ENCODE measurements at places on chromosomes 13 and 19.

- no peak for DNase-seq
Observed at GRCh38 chr13:113732176-113732960, 26.7 kb upstream of the TMEM255B start.

- no peak for DNase-seq
Observed at GRCh38 chr13:43240278-43240677, 216.9 kb downstream of the DNAJC15 start.

DNA sequence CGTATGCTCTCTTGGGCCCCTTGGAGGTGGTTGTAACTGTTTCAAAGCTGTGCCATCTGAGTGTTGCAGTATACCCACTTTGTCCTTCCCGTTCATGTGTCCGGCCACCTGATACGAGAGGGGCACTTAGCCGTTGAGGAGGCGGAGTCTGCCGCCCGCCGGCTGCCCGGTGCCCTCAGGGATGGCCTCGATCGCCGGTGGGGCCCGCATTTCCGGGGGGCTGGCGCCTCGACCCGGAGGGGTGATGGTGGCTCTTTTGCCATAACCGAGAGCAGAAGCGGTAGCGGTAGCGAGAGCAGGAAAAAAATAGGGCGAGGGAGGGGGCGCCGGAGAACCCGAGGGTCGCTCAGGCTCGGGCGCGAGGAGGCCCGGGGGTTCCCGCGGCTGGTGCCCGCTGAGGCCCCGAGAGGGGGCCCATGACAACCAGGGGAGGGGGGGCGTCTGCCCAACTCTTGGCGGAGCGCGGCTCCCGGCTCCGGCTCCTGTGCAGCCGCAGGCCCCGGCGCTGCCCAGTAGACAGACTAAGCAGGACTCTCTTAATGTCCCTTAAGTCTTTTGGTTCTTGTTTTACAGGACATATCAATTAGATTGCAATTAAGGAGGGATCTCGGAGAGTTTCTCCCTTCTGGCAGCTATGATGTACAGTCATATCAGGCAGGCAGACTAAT is 342.7 kb upstream of the SGCG start:
- DNase-seq, result no peak

GRCh38 chr13:39490136-39490535 is 112.9 kb downstream of the LHFPL6 start:
- DNase-seq, result no peak

DNA sequence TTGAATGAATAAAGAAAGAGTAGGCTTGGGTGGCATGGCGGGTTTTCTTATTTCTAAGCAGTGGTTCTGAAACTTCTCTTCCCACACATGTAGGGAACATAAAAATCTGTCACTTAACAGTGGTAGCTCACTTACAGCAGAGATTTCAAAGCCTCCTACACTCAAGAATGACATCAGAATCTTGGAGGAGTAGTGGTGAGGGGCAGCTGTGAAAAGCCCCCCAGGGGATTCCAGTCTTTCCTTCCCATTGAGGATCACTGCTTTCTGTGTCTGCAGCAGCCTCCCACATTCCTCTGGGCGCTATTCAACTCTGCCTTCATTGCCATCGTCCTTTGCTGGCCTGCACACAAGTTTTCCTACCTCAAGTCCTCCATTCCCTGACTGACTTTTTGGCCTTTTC is 8.6 kb upstream of the NEK5 start:
- DNase-seq, result no peak

Data from stimulated activated CD4-positive, alpha-beta T cell treated with anti-CD3 and anti-CD28 coated beads, TNF-alpha, amount 100 ng/mL, for 48 hours (primary cell).